Endothelial cell of coronary artery (primary cell): ENCODE measurements at places on chromosomes 6 and 20. TPM values are rescaled to one million over a fixed set of nuclear protein-coding genes. Genes with fewer than 3 reads are reported as not detected.

The AFG1L gene
- 1.7 and 2.6 TPM in 2 replicates for total RNA-seq

The SLC22A3 gene
- 0.09 TPM in 2 replicates for total RNA-seq

The FOXC1 gene
- total RNA-seq = 6.2 and 6.5 TPM in 2 replicates

The TDP2 gene
- total RNA-seq = 24.7 and 26.4 TPM in 2 replicates

The BMP6 gene
- 141 and 190 TPM in 2 replicates for total RNA-seq

The LPA gene
- total RNA-seq = not detected in 2 replicates

The PTCHD4 gene
- 2.7 and 8.4 TPM in 2 replicates for total RNA-seq

The SIRPB1 gene
- total RNA-seq = 0.81 and 1.0 TPM in 2 replicates

The ZNF133 gene
- 15.4 and 19.7 TPM in 2 replicates for total RNA-seq

The SIRPB2 gene
- 0.47 and 3.2 TPM in 2 replicates for total RNA-seq

The OR2B6 gene
- total RNA-seq = not detected in 2 replicates

The CST5 gene
- total RNA-seq = not detected in 2 replicates

The C4B gene
- 0.63 and 1.8 TPM in 2 replicates for total RNA-seq

The KIF6 gene
- not detected in 2 replicates for total RNA-seq

The DLL1 gene
- 0.75 and 2.4 TPM in 2 replicates for total RNA-seq

The EPHA7 gene
- 0.09 and 0.54 TPM in 2 replicates for total RNA-seq

The ADGRF1 gene
- not detected in 2 replicates for total RNA-seq

The CEP250 gene
- 15.2 and 32.7 TPM in 2 replicates for total RNA-seq

The IL17F gene
- not detected in 2 replicates for total RNA-seq

The SS18L1 gene
- 9.8 and 13.5 TPM in 2 replicates for total RNA-seq

The TRIM40 gene
- total RNA-seq = not detected in 2 replicates

The LRRC73 gene
- total RNA-seq = 0.18 and 0.19 TPM in 2 replicates

The ZC2HC1B gene
- not detected in 2 replicates for total RNA-seq

The TRIM31 gene
- total RNA-seq = not detected in 2 replicates

The PPT2 gene
- 52.3 and 52.8 TPM in 2 replicates for total RNA-seq

The CDH4 gene
- total RNA-seq = 3.4 and 4.3 TPM in 2 replicates

The IMPG1 gene
- not detected in 2 replicates for total RNA-seq
